Brain (organoid and tissue), 16 donors: ENCODE measurements at places on chromosomes 12 and 14.
A peak's percentile ranks its signal among the peaks of the same experiment; 100 is the strongest.

DNA sequence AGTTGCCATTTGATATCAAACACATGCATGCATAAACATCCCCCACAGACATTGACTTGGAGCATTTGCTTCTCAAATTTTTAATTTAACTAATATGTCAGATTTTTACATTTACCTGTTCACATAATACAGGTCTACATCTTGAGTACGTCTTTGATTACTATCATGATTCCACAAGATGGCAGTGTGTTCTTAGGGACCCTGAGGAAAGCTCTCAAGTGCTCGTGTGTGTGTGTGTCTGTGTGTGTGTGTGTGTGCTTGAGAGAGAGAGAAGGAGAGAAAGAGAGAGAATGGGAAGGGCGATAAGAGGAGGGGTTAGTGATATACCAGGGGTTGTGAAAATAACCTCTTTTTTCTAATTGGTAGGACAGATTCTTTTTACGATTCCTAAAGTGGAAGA lies 167.1 kb upstream of the OR4E1 start:
- peak; percentile 52 for DNase-seq

DNA sequence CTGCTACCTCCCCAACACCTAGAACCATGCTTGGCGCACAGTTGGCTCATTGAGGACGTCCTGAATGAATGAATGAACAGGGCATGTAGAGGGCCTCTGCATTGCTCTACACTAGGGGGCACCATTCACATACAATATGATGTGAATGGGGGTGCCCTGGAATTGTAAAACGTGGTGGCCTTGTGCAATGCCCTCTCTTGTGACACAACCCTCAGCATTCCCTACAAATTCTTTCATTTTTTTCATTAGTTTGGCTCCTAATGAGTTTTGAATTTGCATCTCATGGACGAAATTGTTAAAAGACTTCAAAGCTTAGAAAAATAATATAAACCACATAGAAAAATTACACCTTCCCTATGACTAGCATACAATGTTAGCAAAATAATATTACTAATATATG lies 2.3 kb upstream of the DIO2 start:
- DNase-seq = no peak

GRCh38 chr12:113413488-113413939 lies 8.7 kb upstream of the SDSL start:
- no peak for DNase-seq

DNA sequence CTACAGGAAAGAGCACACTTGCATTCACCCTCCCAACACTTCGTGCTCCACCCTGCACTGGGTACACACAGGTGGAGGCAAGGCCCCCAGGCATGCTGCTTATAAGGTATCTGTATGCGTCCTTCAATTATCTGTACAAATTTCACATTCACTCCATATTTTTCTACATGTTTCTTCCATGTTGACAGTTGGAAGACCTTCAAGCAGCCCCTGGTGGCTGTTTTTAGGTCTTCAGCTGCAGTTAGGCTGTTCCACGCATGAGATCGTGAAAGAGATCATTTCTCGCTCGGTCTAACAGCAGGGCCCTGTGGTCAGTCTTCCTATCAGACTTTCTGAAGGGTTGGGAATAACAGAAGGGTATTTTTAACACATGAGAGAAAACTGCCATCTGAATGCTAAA lies 47.1 kb downstream of the PLXNC1 start:
- DNase-seq = no peak

GRCh38 chr12:98198261-98198982 lies 317.0 kb upstream of the TMPO start:
- DNase-seq = no peak

- DNase-seq = no peak
Observed at GRCh38 chr14:68820536-68820935, 27.7 kb upstream of the ZFP36L1 start.

GRCh38 chr14:76673261-76673660 lies 88.0 kb upstream of the VASH1 start:
- no peak for DNase-seq

DNA sequence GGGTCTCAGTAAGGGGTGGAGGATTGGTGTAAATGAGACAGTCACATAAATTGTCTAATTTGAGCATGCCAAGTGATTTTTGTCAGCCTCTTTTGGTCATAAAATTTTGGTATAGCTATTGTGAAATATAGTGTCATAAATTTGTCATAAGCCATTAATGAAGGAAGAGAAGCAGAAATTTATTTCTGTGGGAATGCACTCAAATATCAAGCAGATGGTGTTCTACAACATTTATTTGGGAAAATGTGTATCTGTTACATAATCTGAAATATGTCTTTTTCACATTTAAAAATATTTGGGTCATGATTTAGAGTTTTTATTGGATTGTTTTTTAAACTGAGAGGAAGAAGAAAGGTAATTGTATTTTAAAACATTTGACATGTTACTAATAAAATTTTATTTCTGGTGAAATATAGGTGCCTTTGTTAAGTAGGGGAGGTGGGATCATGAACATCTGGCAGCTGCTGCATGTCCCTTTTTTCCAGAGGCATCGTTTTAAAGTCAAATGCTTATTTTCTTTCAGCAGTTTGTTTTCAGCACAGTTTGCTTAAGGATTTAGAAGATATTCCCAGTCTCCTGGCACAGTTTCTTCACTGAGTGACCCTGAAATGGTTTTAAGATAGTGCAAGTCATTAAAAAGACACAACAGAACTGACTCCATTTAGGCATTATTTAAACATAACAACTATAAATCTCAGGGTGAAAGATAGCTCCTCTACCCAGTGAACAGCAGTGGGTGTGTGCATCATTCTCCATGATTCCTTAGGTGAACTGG lies 371.7 kb downstream of the SNAPC1 start:
- no peak for DNase-seq

DNA sequence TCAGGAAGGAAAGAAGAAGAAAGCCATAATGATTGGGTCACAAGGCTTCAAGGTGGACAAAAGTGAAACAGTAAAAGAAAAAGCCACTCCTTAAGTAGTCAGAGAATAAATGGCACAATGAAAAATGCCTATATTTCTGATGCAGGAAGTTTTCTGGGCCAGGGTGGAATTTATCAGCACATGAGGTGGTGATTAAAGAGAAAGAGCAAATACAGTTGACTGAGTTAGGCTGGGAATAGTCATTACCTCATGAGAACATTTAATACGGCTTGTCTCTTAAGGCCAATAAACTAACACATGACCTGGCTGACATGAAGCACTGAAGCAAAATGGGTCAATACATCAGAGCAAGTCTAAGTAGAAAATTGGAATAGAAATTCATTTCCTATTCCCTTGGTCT lies 499.7 kb downstream of the TMTC2 start:
- DNase-seq = no peak

GRCh38 chr14:38400751-38401150 lies 144.9 kb upstream of the CLEC14A start:
- no peak for DNase-seq

DNA sequence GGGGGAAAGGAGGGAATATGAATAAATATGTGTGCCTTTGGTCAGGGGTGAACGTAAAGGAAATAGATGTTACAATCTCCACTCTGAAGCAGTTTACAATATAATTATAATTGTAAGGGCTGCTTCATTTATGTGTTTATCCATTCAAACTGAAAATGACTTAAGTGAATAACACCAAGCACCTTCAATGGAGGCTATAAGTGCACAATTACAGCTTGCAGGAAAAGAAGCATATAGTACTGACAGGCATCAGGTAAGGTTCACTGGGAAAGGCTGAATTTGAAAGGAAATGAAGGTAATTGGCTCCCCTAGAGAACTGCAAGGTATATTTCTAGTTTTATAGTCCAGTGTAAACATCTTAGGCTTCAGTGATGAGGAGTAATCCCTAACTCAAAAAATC lies 192.7 kb downstream of the STXBP6 start:
- DNase-seq = no peak

GRCh38 chr12:4615667-4616066 lies 33.2 kb downstream of the AKAP3 start:
- DNase-seq = no peak

- DNase-seq = peak; percentile 19
Observed at GRCh38 chr14:103629503-103630121, 601 bp downstream of the KLC1 start.

GRCh38 chr12:105239304-105239703 lies 3.3 kb upstream of the APPL2 start:
- no peak for DNase-seq

DNA sequence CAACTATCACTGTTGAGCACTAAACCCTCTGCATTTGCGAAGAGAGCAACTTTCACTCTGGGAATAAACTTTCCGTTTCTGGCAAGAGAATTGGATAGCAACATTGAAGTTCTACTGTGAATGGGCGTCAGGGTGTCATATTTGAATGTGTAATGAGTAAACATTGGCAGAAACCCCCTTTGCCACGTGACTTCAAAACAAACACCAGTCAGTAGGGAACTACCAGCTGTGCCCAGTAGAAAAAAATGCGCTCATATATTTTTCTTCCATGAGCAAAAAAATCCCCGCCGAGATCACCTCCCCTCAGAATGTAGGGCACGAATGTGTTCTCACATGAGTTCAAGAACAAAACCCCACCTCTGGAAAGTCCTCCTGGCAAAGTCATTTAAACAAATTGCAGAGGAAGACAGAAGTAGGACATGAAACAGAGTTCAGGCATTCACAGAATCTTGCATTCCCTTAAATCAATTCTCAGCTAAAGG lies 80.6 kb downstream of the BTG1 start:
- DNase-seq = peak; percentile 41

- DNase-seq = peak; percentile 91
Observed at GRCh38 chr14:69818758-69819191, 21.7 kb upstream of the SLC10A1 start.

- no peak for DNase-seq
Observed at GRCh38 chr12:55699471-55700055, 8.1 kb downstream of the ITGA7 start.

DNA sequence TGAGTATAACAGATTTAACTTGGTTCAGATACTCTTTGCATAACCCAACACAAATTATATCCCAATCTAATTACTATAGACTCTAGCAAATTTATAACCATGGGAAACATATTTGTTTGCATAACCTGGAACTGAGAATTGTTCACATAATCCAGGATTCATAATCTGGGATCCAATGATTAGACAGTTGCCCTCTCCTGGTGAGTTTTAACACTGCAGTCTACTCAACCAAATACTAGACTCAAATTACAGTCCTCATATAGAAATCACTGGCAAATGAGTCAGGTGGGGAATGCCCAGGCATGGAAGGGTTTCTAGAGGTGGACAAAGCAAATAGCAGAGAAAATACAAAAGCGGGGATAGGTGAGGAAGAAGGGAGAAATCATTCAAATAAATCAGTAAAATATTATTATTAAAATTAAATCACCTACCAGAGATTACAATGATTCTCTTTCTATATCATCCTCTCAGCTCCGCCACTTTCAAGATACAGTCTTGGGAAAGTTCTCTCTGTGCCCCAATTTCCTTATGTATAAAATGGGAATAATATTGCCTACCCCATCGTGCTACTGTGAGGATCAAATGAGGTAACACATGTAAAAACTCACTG lies 9.4 kb downstream of the GCH1 start:
- DNase-seq = peak; percentile 25

- no peak for DNase-seq
Observed at GRCh38 chr12:95804291-95804690, 13.7 kb upstream of the NTN4 start.

DNA sequence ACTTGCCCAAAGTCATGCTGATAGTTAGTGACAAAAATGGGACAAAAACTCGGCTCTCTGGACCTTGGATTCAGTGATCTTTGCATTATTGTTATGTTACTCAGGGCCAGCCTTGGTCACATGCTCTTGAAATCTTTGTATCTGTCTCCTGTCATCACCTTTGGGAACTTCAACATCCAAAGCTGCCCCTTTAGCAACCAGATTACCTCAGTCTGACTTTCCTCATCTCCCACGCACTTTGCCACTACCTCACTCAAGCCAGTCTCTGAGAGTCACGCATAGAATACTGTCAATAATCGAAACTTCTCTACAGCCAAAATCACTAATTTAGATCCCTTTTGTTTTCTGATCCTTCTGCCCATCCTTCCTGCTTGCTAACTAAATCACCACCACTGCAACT lies 90.8 kb upstream of the DAAM1 start:
- DNase-seq = no peak

DNA sequence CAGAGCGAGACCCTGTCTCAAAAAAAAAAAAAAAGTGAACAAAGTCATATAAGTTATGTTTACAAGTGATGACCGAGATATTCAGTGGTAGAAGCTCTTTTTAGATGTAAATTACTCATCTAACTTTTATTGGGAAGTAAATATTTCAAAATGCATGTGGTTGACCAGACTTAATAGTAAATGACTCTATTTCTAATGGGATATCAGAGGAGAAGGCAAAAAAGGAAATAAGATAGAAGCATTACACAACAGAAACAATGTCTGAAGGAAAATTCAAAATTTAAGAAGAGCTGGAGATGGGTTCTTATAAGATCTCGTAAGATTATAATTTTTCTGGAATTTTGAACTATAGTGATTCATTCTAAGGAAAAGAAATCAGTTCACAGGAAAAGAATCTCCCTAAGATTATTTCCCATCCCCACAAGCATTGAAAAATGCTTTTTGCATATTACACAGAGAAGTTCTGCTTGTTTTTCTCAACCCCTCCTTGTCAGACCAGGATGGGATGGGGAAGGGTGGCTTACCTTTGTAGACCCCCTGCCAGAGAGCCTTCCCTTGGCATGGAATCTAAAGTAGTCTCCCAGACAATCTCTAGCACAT lies 63.1 kb upstream of the STK38L start:
- DNase-seq = no peak

GRCh38 chr14:24609655-24610344 lies at the start of gene GZMH:
Gene GZMH, minus strand, starts transcription at chr14:24609685. Its CDS starts 72 bp downstream, at chr14:24609613.
- DNase-seq = no peak

DNA sequence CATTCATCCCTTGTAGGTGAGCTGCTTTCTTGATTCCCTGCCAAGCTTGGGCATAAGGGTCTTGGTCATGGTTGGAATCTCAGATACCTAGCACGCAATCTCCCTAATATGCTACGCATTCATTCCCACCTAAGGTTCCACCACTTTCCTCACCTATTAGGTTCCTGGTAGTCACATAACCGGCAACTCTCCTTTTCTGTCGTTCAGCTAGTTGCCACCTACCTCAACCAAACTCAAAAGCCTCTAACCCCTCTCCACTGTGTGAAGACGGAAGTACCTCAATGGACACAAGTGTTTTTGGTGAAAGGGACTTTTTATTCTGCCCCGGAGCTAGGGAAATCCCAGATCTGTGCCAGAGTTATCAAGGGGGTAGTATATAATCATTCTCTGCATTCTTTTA lies 1.3 kb upstream of the TBC1D15 start:
- no peak for DNase-seq

- no peak for DNase-seq
Observed at GRCh38 chr12:24730489-24730896, 218.4 kb downstream of the BCAT1 start.

DNA sequence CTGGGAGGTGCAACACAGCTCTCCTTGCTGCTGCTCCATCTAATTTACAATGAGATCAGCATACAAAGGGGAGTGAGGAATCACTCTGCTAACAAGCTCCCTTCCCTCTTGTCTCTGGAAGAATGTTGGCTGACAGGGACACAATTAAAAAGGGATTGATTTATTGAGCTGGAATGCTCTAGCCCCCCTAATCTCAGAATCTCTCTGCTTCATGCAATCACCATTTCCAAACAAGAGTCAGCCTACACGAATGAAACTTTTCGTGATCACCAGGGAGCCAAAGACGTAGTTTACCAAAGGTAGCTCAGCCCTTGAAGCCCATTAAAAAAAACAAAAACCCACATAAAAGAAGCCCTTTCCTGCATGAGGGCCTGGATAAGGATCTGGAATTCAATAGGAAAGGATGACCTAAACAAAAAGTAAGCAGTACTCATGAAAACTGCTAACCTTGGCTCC lies 223.8 kb downstream of the C12orf75 start:
- no peak for DNase-seq
